Vagina (tissue), 2 donors: ENCODE measurements at places on chromosomes 4 and X. TPM values are rescaled to one million over a fixed set of nuclear protein-coding genes. Genes with fewer than 3 reads are reported as not detected.

Gene CDKL5
- 9.1 TPM for total RNA-seq

GRCh38 chr4:168531305-168531704, 34.5 kb downstream of the PALLD start:
- DNase-seq = no peak

- DNase-seq = no peak
Observed at GRCh38 chrX:150753357-150753756, 60.2 kb downstream of the MTMR1 start.

GRCh38 chrX:11949291-11949690, 189.0 kb upstream of the FRMPD4 start:
- DNase-seq = no peak

- DNase-seq = no peak
Observed at GRCh38 chr4:76293772-76294171, 12.8 kb upstream of the STBD1 start.

- DNase-seq = no peak
Observed at GRCh38 chrX:1316527-1316926, 20.1 kb upstream of the IL3RA start.

- no peak for DNase-seq
Observed at GRCh38 chr4:140156529-140157171, 2.7 kb upstream of the MAML3 start.
